ENCODE measurements at places on chromosomes 5 and 9.

DNA sequence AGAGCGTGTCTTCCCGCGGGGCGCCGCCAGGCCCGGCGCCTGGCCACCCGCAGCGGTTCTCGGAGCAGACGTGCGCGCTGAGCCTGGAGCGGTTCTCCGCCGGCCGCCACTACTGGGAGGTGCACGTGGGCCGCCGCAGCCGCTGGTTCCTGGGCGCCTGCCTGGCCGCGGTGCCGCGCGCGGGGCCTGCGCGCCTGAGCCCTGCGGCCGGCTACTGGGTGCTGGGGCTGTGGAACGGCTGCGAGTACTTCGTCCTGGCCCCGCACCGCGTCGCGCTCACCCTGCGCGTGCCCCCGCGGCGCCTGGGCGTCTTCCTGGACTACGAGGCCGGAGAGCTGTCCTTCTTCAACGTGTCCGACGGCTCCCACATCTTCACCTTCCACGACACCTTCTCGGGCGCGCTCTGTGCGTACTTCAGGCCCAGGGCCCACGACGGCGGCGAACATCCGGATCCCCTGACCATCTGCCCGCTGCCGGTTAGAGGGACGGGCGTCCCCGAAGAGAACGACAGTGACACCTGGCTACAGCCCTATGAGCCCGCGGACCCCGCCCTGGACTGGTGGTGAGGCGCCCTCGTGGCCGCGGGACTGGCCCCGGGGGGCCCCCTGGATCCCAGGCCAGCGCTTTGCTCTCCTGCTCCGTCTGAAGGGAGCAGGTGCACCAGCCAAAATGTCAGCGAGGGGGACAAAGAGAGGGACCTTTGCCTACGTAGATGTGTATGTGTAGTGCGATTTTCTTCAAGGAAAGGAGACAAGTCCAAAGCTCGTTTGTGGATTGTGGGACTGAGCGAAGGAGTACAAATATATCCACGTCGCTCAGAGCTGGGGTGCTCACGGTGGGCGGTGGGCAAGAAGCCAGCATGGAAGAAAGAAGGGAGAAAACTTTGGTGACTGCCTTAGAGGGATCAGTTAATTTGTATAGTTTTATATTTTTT, 19.5 kb downstream of the BTNL9 start:
- no peak for DNase-seq

- no peak for DNase-seq
Measured at GRCh38 chr9:78958892-78959291, 612.9 kb upstream of the TLE4 start.

GRCh38 chr9:123299558-123300126, 31.3 kb upstream of the STRBP start:
- DNase-seq, result no peak

GRCh38 chr9:119334745-119335144, 34.5 kb downstream of the BRINP1 start:
- DNase-seq, result no peak

DNA sequence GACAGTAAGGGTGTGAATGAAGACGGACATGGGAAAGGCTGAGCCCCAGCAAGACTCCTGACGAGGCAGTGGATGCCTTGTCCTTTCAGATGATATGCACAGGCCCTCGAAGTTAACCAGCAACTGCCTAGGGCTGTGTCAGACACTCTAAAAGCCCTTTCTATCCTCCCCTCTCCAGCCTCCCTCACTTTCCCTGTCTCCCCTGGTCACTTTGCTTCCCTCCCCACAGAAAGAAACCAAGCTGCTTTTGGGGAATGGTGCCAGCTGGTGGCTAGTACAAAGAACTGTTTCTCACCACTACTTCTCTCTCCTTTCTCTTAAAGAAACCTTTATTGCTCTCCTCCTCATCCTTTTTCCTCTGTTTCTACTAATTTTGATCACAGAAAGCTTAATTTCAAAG, 21.4 kb downstream of the LHFPL2 start:
- no peak for DNase-seq
